ENCODE measurements at places on chromosomes 13 and 19. TPM values are rescaled to one million over a fixed set of nuclear protein-coding genes. Genes with fewer than 3 reads are reported as not detected.

GRCh38 chr13:97502181-97502580 lies 68.2 kb downstream of the RAP2A start:
- H3K36me3 ChIP-seq: no peaks in the 10 kb centered on the region
- no peak overlapping the region for H3K4me3 ChIP-seq
- H3K27me3 ChIP-seq: no peaks in the 10 kb centered on the region
- H3K4me1 ChIP-seq: no peaks in the 10 kb centered on the region

GRCh38 chr19:56117889-56118288 lies 3.2 kb downstream of the ZNF787 start:
- H3K27me3 ChIP-seq: no peaks in the 10 kb centered on the region
- no peak for DNase-seq
- no peak overlapping the region for H3K4me3 ChIP-seq
- no peak overlapping the region for H3K27ac ChIP-seq
- H3K4me1 ChIP-seq: peaks cover 28% of the 10 kb centered on the region
- no peaks in the 10 kb centered on the region for H3K36me3 ChIP-seq

GRCh38 chr19:31803835-31804446 lies 454.7 kb upstream of the TSHZ3 start:
- DNase-seq: no peak
- no peaks in the 10 kb centered on the region for H3K36me3 ChIP-seq
- no peaks in the 10 kb centered on the region for H3K27me3 ChIP-seq
- no peaks in the 10 kb centered on the region for H3K4me1 ChIP-seq

GRCh38 chr13:98496966-98497365 lies 79.9 kb downstream of the STK24 start:
- DNase-seq: no peak
- H3K4me1 ChIP-seq: peaks cover 35% of the 10 kb centered on the region
- no peak overlapping the region for H3K4me3 ChIP-seq
- H3K36me3 ChIP-seq: no peaks in the 10 kb centered on the region
- no peaks in the 10 kb centered on the region for H3K27me3 ChIP-seq
- 0 out of 2 replicates have a peak overlapping the region, but pooled peaks have one; percentile 39 for H3K27ac ChIP-seq

DNA sequence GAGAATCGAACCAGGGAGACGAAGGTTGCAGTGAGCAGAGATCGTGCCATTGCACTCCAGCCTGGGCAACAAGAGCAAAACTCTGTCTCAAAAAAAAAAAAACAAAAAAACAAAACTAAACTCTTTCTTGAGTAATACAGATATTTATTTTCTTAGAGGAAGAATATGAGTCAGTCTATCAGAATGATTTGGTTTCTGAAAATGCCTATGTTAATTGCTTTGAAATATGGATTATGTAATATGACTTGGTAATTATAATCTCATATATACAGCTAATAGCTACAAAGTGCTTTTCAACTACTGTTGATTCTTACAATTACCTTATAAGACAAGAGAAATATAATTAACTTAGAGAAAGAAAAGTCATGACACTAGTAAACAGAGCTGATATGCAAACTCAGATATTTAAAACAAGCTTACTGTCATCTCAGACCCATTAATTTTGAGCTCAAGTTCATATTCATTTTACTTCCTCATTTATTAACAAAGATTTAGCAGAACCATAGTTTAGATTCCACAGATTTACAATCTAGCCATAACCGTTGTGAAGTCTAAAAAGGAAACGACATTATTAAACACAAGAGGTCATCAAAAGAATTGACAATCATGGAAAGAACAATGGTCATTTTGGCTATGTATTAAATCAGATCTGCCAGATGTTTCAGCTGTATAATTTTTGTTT lies 88.0 kb downstream of the TBC1D4 start:
- H3K27ac ChIP-seq: no peak overlapping the region
- no peaks in the 10 kb centered on the region for H3K36me3 ChIP-seq
- no peak overlapping the region for H3K4me3 ChIP-seq
- H3K27me3 ChIP-seq: no peaks in the 10 kb centered on the region

- no peak for DNase-seq
- peaks cover 9% of the 10 kb centered on the region for H3K4me1 ChIP-seq
- H3K4me3 ChIP-seq: no peak overlapping the region
- H3K27me3 ChIP-seq: no peaks in the 10 kb centered on the region
- no peak overlapping the region for H3K27ac ChIP-seq
Measured at GRCh38 chr13:114067381-114067885, 65.0 kb downstream of the RASA3 start.

DNA sequence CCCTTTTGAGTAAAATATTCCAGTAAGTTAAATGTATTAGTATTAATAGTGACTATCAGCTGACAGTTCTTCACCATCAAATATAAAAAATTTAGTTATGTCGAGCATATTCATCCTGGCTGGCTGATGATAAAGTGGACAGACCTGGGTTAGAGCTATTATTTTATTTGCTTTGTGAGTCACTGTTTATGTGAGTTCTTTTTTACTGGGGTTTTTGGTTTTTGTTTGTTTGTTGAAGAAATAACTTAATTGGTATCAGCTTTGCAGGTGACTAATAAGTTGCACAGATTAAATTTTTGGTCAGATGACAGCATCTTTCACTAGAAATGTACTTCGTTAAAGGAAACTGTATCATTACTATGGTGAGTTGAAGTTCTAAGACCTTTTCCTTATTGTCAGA lies 224.7 kb downstream of the GGACT start:
- H3K36me3 ChIP-seq: no peaks in the 10 kb centered on the region
- DNase-seq: no peak
- no peak overlapping the region for H3K4me3 ChIP-seq
- no peaks in the 10 kb centered on the region for H3K27me3 ChIP-seq
- H3K27ac ChIP-seq: no peak overlapping the region
- H3K4me1 ChIP-seq: peaks cover 24% of the 10 kb centered on the region

GRCh38 chr13:52931539-52932431 lies 83.3 kb upstream of the PCDH8 start:
- no peaks in the 10 kb centered on the region for H3K36me3 ChIP-seq
- no peak overlapping the region for H3K4me3 ChIP-seq
- H3K27ac ChIP-seq: no peak overlapping the region
- H3K4me1 ChIP-seq: peaks cover 23% of the 10 kb centered on the region
- no peak for DNase-seq

GRCh38 chr13:113499936-113500335 lies 9.4 kb upstream of the DCUN1D2 start:
- H3K27ac ChIP-seq: no peak overlapping the region
- H3K4me3 ChIP-seq: no peak overlapping the region
- H3K4me1 ChIP-seq: peaks cover 8% of the 10 kb centered on the region
- no peaks in the 10 kb centered on the region for H3K27me3 ChIP-seq

GRCh38 chr19:15576526-15577156 lies 38.4 kb upstream of the CYP4F8 start:
- H3K4me1 ChIP-seq: no peaks in the 10 kb centered on the region
- H3K4me3 ChIP-seq: no peak overlapping the region
- H3K36me3 ChIP-seq: no peaks in the 10 kb centered on the region
- DNase-seq: no peak
- no peaks in the 10 kb centered on the region for H3K27me3 ChIP-seq

DNA sequence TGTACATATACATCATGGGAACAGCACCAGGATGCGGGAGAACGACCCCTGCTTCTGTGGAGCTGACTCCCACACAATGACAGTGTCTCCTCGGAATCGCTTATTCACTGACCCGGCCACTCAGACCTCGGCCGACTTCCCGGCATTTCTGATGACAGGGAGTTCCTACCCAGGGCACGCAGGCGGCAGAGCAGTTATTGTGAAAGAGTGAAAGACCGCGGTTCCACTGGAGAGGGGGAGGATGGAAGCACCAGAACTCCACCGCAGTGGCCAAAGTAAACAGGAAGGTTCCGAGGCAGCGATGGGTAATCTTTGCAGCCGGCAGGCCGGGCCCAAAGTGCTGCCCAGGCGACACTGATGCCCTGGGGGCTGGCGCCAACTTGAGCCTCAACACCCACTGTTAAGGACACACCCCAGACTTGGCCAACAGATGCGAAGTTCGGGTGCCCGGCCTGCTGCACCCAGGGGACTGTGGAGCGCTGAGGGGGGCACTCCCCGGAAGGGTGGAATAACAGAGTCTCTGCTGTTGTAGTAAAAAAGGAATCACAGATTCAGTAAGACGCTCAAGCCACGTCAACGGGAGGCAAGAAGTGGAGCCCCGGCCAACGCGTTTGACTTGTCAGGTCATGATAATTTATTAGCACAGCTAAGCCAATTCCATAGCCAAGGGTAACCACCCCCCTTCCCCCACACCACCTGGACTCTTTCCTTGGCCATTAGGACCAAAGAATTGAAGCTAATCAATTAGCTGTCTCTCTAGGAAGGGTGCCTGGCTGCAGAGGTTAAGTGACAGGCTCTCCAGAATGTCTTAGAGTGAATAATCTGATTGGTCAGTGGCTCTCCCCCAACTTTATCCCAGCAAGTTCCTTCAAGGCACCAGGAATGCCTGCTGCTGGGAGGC lies 5.8 kb downstream of the MLLT1 start:
- DNase-seq: no peak
- no peaks in the 10 kb centered on the region for H3K27me3 ChIP-seq
- H3K27ac ChIP-seq: peak overlapping the region; percentile 93

- H3K4me1 ChIP-seq: peaks cover 7% of the 10 kb centered on the region
- 0 out of 2 replicates have a peak overlapping the region, but pooled peaks have one; percentile 26 for H3K27ac ChIP-seq
- no peak overlapping the region for H3K4me3 ChIP-seq
- no peaks in the 10 kb centered on the region for H3K27me3 ChIP-seq
- DNase-seq: peak; percentile 93
Measured at GRCh38 chr13:50636007-50636704, 207.3 kb downstream of the DLEU7 start.

GRCh38 chr19:45340899-45341453 lies 426 bp downstream of the KLC3 start:
- H3K4me1 ChIP-seq: no peaks in the 10 kb centered on the region
- no peaks in the 10 kb centered on the region for H3K36me3 ChIP-seq
- peak overlapping the region; percentile 80 for H3K4me3 ChIP-seq
- peaks cover 27% of the 10 kb centered on the region for H3K27me3 ChIP-seq
- peak; percentile 56 for DNase-seq
- no peak overlapping the region for H3K27ac ChIP-seq

GRCh38 chr13:48518083-48518482 lies 14.8 kb downstream of the RCBTB2 start:
- no peak for DNase-seq
- no peaks in the 10 kb centered on the region for H3K27me3 ChIP-seq
- H3K4me1 ChIP-seq: no peaks in the 10 kb centered on the region
- H3K27ac ChIP-seq: no peak overlapping the region

- H3K27me3 ChIP-seq: peaks cover 18% of the 10 kb centered on the region
- DNase-seq: peak; percentile 93
- peak overlapping the region; percentile 44 for H3K4me3 ChIP-seq
- no peaks in the 10 kb centered on the region for H3K36me3 ChIP-seq
Measured at GRCh38 chr19:41785653-41786052, 10.7 kb upstream of the CEACAM3 start.

DNA sequence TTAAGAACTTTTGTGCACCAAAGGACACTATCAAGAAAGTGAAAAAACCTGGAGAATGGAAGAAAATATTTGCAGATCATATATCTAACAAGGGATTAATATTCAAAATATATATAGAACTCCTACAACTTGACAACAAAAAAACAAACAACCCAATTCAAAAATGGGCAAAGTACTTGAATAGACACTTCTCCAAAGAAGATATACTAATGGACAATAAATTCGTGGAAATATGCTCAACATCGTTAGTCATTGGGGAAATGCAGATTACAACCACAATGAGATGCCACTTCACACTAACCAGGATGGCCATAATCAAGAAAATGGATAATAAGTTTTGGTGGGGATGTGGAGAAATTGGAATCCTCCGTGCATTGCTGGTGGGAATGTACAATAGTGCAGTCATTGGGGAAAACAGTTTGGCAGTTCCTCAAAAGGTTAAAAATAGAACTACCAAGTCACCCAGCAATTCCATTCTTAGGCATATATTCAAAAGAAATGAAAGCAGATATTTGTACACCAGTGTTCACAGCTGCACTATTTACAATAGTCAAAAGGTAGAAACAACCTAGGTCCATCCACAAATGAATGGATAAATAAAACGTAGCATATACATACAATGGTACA lies 2.2 kb upstream of the LSR start:
- H3K27me3 ChIP-seq: no peaks in the 10 kb centered on the region
- H3K36me3 ChIP-seq: peaks cover 8% of the 10 kb centered on the region
- peak overlapping the region; percentile 99 for H3K27ac ChIP-seq
- H3K4me3 ChIP-seq: peak overlapping the region; percentile 83
- peaks cover 12% of the 10 kb centered on the region for H3K4me1 ChIP-seq
- DNase-seq: no peak

DNA sequence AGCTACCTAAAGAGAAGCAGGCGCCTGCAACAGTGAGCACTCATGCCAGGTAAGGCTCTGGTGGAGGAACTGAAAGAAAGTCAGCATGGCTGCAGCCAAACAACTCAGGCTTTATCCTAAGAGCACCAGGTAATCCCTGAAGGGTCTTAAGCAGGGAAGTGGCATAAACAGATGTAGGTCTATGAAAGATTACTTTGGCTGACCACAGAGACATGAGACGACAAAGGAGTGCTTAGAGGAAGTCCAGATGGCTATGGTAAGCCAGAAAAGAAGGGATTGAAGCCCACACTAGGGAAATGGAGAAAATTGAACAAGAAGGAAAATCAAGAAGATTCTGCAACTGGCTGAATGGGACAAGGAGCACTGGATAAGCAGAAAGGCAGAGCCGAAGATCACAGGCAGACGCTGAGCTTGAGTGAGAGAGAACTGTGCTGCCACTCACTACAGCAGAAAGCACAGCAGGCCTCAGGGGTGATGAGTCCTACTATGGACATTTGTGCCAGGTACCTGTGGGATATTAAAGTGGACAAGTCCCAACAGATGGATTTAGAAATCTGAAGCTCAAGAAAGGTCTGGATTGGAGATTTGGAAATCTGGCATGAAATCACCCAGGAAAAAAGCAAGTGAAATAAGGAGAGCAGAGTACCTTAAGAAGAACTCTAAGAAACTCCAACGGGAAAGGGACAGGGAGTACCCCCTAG lies 4.2 kb downstream of the RCBTB1 start:
- peaks cover 9% of the 10 kb centered on the region for H3K27me3 ChIP-seq
- no peak for DNase-seq
- no peak overlapping the region for H3K27ac ChIP-seq

- H3K4me3 ChIP-seq: no peak overlapping the region
- peaks cover 3% of the 10 kb centered on the region for H3K36me3 ChIP-seq
- H3K27ac ChIP-seq: no peak overlapping the region
Measured at GRCh38 chr19:33804021-33804799, 7.5 kb downstream of the KCTD15 start.

DNA sequence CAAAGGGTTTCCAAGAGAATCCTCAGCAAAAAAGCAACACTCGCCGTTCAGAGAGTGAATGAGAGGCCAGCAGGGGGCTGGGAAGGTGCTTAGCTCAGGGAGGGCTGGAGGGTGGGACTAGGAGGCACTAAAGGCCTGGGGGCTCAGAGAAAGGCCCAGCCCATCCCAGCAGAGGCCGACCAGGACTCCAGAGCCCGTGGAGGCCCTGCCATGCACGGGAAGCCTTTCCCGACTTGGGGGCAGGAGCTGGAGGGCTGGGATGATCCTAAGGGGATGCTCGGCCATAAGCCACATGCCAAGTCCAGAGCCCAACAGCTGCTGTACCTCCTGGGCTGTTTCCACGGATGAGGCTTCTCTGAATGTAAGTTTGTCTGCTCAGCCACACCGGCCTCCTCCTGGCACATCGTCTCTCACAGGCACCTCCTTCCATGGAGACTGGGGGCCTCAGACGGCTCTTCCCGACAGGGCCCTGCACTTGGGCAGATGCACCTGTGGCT lies 19.5 kb downstream of the RASA3 start:
- 0 out of 2 replicates have a peak overlapping the region, but pooled peaks have one; percentile 45 for H3K27ac ChIP-seq
- H3K27me3 ChIP-seq: no peaks in the 10 kb centered on the region
- peaks cover 8% of the 10 kb centered on the region for H3K4me1 ChIP-seq
- H3K36me3 ChIP-seq: no peaks in the 10 kb centered on the region
- peak; percentile 59 for DNase-seq

The DACT3 gene
- total RNA-seq: 2.6 TPM

The TECR gene
- total RNA-seq: 107 TPM

The PODNL1 gene
- not detected for total RNA-seq

The SPACA4 gene
- not detected for total RNA-seq

The TMC4 gene
- 0.58 TPM for total RNA-seq

The COG3 gene
- 15.6 TPM for total RNA-seq

The RASIP1 gene
- 14.8 TPM for total RNA-seq

All from GM23338 (cell line).